ENCODE measurements at places on chromosomes 5 and 9.

GRCh38 chr9:28668158-28668557, 1094.9 kb upstream of the C9orf72 start:
- no peak for DNase-seq

- no peak for DNase-seq
Measured at GRCh38 chr5:32961059-32961415, 249.9 kb downstream of the NPR3 start.

GRCh38 chr5:124729720-124730359, 16.6 kb downstream of the ZNF608 start:
- DNase-seq: no peak

GRCh38 chr9:717722-718121, 123.8 kb upstream of the DMRT1 start:
- no peak for DNase-seq

DNA sequence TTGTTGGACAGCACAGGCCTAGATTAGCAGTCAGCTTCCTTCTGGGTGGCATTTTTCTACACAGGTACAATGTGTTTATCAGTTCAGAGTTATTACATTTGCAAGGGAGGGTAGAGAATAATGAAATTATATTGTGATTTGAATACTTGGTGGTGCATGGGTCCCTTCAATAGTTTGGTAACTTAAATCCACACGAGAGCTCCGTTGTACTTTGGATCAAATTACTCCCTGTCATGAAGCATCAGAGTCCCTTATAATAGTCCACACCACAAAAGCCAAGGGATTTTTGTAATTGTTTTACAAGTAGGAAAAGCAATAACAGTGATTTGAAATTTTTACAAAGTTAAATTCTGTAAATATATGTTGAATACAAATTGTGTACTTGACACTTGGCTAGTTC, 552.4 kb downstream of the PDE4D start:
- no peak for DNase-seq

All from activated CD4-positive, alpha-beta T cell treated with anti-CD3 and anti-CD28 coated beads for 24 hours (primary cell).